Bronchus fibroblast of lung (primary cell): ENCODE measurements at places on chromosomes 5 and 9. TPM values are rescaled to one million over a fixed set of nuclear protein-coding genes. Genes with fewer than 3 reads are reported as not detected.

RFESD gene
- 1.5 and 2.2 TPM in 2 replicates for total RNA-seq

ZFP37 gene
- total RNA-seq = 1.2 and 1.5 TPM in 2 replicates

NACC2 gene
- total RNA-seq = 16.9 and 17.1 TPM in 2 replicates

IFNA5 gene
- not detected in 2 replicates for total RNA-seq

FAM240B gene
- total RNA-seq = not detected in 2 replicates

OMD gene
- total RNA-seq = not detected in 2 replicates

PCDHGA11 gene
- 10.9 and 11.6 TPM in 2 replicates for total RNA-seq

IL13 gene
- total RNA-seq = not detected in 2 replicates

PIP5K1B gene
- total RNA-seq = not detected in 2 replicates

RASEF gene
- under 0.01 TPM in 1 of 2 replicates, not detected in the other for total RNA-seq

ADGRD2 gene
- not detected in 2 replicates for total RNA-seq

YIPF5 gene
- total RNA-seq = 76.0 and 92.9 TPM in 2 replicates

GPR151 gene
- not detected in 2 replicates for total RNA-seq

EIF4E1B gene
- total RNA-seq = not detected in 2 replicates

MEGF10 gene
- total RNA-seq = under 0.01 TPM in 1 of 2 replicates, not detected in the other

SHC3 gene
- 3.9 and 6.9 TPM in 2 replicates for total RNA-seq

TMEM252 gene
- total RNA-seq = not detected in 2 replicates

ADAMTS16 gene
- total RNA-seq = 0.30 and 0.50 TPM in 2 replicates

AGXT2 gene
- not detected in 2 replicates for total RNA-seq
